ENCODE measurements at places on chromosomes 4 and X.

- DNase-seq = no peak
These were observed 691.0 kb upstream of the HTR2C start for GRCh38 chrX:113892891-113893290.

DNA sequence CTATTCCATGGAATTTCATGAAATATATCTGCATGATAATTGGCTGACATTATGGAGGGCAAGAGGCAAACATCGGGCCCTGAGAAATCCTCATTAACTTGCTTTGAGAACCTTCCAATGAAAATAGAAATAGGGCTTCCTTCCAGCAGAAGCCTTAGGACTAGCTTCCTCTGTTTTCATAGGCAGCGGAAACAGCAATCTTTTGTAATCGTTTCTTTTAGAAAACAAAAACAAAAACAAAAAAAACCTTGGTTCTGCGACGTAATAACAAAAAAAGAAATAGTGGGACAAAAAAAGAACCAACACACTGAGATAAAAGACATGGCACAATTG, 62.9 kb downstream of the GEMIN8 start:
- no peak for DNase-seq

DNA sequence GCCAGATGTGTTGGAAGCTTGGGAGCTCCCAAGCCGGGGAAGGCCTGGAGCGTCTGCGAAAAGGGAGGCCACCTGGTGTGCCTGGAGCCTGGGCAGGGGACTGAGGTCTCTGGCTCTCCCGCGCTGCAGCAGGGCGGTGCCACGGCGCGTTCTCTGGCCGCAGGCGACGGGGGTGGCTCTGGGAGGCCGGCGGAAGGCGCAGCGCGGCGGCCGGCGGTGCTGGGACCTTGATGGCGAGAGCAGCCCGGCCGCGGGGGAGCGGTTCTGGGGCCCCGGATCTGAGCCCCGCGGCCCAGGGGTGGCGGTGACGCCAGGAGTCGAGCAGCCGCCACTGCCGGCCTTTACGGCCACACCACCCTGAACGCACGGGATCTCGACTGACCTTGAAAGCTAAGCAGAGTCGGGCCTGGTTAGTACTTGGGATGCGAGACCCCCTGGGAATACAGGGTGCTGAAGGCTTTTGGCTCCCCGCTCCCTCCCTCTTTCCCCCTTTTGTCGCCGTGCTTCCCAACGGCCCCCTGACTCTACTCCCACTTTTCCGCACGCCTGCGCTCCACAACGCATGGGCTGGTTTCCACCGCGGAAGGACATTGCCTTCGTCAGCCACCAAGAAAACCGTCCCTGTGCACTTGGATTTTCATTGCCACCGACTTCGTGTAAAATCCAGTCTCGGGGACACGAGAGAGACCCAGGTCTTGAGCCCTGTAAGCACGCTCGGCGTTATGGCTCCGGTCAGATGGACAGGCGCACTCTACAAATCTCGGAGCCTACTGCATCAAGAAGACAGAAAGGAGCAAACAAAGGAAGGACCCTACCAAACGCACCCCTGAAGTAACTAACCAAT, 9.5 kb downstream of the FRG2 start:
- DNase-seq = no peak

DNA sequence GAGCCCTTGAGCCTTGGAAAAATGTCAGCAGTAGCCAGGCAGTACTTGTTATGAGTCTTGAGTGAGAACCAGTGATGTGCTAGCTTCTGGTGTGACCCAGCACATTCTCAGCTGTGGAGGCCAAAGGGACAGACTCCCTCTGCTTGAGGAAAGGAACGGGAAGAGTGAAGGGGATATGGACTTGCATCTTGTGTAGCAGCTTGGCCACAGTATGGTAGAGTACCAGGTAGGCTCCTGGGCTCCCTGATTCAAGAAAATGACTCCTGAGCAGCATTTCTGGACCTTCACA, 1601.9 kb upstream of the ADGRL3 start:
- DNase-seq = no peak

DNA sequence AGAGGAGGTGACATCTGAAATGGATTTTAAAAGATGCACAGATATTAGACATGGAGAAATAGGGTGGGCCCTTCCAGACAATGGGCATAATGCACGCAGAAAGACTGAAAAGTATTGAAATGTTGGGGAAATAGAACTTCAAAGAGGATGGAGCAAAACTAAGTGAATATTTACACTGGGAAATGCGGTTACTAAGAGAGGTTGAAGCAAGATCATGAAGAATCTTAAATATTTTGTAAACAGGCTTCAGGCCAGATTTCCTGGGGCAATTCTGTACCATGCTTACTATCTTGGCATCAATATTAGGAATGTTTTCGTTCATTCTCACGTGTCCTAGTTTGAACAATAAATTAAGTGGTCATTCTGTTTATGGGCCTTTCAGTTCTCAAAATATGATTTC, 216.3 kb downstream of the ADAMTS3 start:
- no peak for DNase-seq

DNA sequence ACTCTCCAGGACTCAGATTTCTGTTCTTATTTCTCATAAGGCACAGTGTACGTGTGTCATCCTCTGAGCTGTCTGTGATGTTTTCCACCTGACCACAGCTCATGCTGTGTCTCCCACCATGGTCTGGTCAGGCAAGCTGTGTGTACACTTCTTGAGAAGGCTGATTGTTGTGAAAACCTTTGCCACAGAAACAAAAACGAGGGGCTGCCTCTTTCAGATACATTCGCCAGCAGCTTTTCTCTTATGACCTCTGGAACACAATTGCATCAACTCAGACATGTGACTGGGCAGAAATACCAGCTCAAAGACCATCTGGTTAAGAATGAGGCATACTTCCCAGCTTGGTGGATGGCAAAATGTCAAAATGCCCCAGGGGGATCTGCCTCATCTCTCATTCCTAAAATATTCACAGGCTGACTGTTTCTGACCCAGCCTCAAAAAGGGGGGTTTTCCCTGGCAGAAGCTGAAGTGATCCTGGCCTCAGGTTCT, 46.1 kb downstream of the PGRMC2 start:
- DNase-seq = peak; percentile 91

GRCh38 chrX:21885568-21885967, 29.8 kb downstream of the YY2 start:
- DNase-seq = peak; percentile 63

DNA sequence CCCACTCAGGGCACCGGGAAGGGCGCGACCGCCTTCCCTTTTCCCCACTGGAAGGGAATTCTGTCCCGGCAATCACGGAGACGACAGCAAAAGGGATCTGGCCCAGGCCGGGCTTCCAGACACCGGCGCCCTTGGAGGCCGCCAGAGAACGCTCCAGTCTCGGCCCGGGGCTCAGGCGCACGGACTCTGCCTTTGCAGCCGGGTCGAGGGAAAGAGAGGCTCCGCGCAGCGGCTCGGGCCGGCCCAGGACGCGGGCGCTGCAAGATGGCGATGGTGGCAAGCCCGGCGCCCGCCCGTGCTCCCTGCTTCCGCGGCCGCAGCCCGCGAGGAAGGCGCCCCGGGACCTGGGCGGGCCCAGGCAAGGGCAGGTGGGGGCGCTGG, 1.1 kb downstream of the CTBP1 start:
- DNase-seq = peak; percentile 4

- peak; percentile 2 for DNase-seq
These were observed 802.0 kb downstream of the RPA4 start for GRCh38 chrX:97685753-97686152.

- DNase-seq = no peak
These were observed 34.1 kb upstream of the IL1RAPL1 start for GRCh38 chrX:28552882-28553829.

DNA sequence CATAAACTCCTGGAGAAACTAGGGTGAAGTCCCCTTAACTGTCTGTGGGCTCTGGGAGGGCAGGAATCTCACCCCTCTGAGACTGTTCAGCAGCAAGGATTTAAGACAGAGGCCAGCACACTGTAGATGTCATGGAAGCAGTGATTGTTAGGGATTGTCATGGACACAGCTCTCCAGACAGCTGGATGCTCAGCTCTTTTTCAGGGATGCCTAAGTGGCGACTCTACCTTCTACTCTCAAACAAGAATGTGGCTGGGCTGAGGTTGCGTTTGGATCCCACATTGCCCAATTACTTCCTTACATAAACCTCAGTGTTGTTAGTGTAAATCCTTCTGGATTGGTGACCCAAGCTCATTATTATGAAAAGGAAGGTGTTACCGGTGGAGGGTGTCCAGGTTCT, 291.9 kb upstream of the VCX3A start:
- no peak for DNase-seq

DNA sequence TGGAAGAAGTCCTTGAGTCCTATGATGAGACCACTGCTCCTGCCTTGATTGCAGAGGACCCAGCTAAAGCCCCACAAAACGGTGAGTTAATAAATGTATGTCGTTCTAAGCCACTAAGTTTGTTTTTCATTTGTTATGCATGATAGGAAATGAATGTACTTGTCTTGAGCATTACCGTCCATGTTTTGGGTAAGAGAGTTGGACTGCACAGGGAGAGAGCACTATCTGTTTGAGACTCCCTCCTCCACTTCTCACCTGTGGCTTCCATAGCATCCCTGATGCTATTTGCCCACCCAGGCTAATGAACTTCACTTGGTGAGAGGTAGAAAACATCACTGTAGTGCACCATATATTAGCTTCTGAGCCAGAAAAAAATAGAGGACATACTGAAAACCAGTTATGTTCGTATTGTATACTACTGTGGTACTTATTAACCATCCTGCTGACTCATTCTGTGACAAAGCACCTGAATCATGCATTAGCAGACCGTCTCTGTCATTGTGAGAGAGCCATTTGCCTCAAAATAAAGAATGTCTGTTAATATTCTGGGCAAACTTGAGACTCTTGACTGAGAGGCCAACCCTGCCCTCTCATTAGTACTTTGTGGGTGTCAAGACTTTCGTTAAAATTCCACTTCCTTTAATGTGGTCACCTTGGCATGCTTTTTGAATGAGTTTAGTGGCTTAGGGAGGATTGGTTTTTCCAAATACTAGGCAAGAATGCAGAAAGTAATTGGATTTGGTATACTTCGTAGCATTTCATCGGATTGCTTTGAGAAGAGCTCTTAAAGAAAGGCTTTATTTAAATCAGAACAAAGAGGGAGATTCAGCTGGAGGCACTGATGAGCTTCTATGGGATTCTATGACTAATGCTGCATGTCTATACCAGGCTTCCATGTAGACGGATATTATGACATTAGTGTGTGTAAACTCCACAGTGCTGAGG, 99.3 kb upstream of the GRPR start:
- peak; percentile 67 for DNase-seq

DNA sequence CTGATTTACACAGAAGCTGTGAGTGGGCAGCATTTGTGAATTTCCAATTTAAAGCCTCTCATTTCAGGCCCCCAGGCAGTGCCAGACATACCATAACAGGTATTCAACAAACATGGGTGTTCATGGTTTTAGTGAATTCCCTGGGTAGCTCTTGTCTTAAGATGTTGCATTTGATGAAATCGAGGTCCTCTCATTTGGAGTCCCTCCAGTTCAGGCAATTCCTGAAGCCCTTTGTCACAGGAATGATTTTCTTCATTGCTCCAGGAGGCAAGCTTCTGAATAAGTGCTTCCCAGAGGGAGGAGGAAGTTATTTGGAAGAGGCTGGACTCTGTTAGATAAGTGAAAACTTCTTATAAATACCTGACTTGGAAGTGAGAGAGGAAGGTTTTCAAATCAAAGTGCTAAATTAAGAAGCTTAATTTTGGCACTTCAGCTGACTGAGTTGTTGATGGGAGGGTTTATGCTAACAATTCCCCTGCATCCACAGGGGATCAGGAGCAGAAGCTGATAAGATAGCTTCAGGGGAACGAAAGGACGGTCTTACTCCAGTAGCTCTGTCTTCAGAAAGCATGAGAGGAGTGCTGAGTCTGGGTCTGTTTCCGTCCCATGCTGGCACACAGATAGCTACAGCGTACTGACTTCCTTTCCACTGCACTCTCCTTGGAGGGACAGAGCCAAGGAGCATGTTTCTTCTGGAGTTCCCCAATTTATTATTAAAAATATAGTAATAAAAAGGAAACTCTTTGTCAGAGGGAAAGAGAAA, 543.1 kb downstream of the GBA3 start:
- DNase-seq = peak; percentile 61

GRCh38 chr4:119498527-119498926, 130.1 kb downstream of the PDE5A start:
- DNase-seq = no peak

DNA sequence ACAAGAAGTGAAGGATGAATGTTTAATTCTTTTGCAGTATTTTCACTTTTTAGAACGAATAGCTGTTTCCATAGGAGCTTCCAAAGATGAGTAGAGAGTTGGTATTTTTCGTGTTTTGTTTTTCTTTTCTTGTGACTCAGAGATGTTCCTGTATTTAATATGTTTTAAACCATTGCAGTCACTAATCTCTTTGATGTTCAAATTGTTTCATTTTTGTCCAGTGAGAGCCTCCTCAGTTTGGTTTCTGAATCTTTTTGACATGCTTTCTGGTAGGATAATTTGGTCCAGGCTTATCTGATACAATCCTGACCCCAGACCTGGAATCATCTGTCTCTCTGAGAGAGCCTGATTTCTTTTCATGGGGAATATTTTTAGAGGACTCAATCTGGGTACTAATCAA, 41.6 kb downstream of the BEX3 start:
- no peak for DNase-seq

DNA sequence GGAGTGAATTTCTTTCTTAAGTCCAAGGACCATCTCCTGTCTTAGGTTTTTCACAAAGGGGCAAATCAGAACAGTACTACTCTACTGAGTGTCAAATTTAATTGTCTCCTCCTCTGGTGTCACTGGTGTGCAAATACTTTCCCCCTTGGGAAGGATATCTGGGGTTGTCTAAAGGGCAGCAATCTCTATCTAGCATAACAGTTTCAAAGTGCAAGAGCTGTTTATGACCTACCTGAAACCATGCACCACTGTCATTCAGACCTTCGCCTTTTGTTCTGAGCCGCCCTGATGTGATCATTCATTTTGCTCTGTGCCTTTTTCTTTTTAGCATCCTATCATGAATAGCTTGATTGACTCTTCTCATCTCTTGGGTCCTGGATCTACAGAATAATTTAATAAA, 39.3 kb downstream of the IL1RAPL1 start:
- DNase-seq = no peak

GRCh38 chr4:89570931-89571330, 263.3 kb upstream of the GPRIN3 start:
- no peak for DNase-seq

GRCh38 chr4:52979020-52979419, 116.9 kb downstream of the RASL11B start:
- DNase-seq = no peak

- no peak for DNase-seq
These were observed 985.8 kb downstream of the TRAM1L1 start for GRCh38 chr4:116099596-116099995.

Data from astrocyte (in vitro differentiated cells and primary cell).